Activated naive CD4-positive, alpha-beta T cell treated with anti-CD3 and anti-CD28 coated beads, Interleukin-2, amount 50 U/mL, for 72 hours (primary cell): ENCODE measurements at places on chromosomes 6 and 20. TPM values are rescaled to one million over a fixed set of nuclear protein-coding genes. Genes with fewer than 3 reads are reported as not detected.
A peak's percentile ranks its signal among the peaks of the same experiment; 100 is the strongest.

- no peak for DNase-seq
Measured at GRCh38 chr6:116307001-116307400, 27.3 kb upstream of the TSPYL1 start.

CRIP3 gene
- 4.2 TPM for total RNA-seq

CST3 gene
- total RNA-seq = 1.2 TPM

DNA sequence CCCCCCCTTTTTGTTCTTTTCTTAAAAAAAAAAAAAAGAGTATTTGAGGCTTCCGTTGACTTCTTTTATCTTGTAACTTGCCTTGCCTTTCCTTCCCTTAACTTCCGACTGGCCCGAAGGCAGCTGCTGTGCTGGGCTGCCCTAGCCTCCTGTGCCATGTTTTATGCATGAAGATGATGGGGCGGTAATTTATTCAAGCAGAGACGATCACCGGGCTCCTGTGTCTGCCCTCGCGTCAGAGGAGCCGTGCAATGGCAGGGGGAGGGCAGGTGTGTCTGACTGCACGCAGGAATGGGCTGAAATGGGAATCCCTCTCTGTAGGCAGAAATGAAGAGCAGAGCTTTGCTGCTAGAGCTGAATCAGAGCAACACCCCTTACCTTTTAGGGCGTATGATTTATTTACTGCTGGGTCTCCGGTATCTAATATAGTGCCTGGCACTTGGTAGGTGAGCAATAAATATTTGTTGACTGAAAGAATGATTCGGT, 106.3 kb upstream of the RIPOR2 start:
- DNase-seq = peak; percentile 43

RNF182 gene
- not detected for total RNA-seq

TCP11 gene
- total RNA-seq = not detected

DNA sequence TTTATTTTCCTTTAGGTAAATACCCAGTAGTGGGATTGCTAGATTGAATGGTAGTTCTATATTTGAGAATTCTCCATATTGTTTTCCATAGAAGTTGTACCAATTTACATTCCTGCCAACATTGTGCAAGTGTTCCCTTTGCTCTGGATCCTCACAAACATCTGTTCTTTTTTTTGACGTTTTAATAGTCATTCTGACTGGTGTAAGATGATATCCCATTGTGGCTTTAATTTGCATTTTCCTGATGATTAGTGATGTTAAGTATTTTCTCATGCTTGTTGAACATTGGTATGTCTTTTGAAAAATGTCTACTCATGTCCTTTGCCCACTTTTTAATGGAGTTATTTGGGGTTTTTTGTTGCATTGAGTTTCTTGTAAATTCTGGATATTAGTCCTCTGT, 85.6 kb downstream of the UBE3D start:
- DNase-seq = no peak

DOP1A gene
- total RNA-seq = 7.4 TPM

GRCh38 chr6:167811040-167811439, 15.7 kb upstream of the AFDN start:
- DNase-seq = no peak
